ENCODE measurements at places on chromosomes 12 and 14. TPM values are rescaled to one million over a fixed set of nuclear protein-coding genes. Genes with fewer than 3 reads are reported as not detected.

GRCh38 chr12:22916815-22917214, 291.8 kb downstream of the ETNK1 start:
- no peak for DNase-seq

DNA sequence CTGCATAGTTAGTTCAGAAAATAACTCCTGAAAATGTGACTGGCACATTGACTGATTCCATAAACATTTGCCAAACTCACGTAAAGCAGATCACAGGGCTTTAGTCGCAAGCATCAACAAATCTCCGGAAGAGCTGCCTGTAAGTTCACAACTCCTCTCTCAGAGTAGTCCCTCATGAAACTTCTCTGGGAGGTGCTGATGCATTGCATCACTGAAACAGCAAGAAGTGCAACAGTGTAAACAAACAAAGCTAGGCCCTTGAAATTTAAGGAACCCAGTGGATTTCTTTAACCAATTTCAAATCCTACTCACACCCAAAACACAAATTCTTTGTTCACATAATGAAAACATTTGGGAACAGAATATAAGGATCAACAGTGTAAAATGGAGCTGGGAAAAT, 1691.7 kb upstream of the FLRT2 start:
- DNase-seq = no peak

Gene LRFN5
- total RNA-seq = 10.3 TPM

DNA sequence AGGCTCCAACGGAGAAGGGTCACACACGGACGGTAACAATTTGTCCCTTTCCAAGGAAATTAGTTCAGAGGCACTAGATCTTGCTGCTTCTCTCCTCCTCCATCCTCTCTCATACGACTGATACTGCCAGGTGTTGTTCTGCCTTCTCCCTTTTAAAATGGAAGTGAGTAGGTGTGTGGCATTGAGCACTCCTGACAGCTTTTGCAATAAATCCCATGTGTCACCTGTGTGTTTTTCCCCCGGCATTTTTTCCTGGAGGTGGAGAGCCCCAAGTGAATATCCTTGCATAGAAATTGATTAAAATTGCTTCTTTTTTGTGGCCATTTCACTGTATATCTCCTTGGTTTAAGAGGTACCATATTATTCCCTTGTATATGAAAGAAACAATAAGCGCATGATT, 26.2 kb upstream of the AKAP5 start:
- DNase-seq = no peak

- DNase-seq = peak; percentile 52
Observed at GRCh38 chr14:53900499-53900898, 56.1 kb downstream of the BMP4 start.

Gene ASCL1
- not detected for total RNA-seq

GRCh38 chr14:102430212-102430908, 67.6 kb downstream of the TECPR2 start:
- DNase-seq = no peak

- DNase-seq = no peak
Observed at GRCh38 chr12:56061982-56062381, 18.0 kb upstream of the ERBB3 start.

DNA sequence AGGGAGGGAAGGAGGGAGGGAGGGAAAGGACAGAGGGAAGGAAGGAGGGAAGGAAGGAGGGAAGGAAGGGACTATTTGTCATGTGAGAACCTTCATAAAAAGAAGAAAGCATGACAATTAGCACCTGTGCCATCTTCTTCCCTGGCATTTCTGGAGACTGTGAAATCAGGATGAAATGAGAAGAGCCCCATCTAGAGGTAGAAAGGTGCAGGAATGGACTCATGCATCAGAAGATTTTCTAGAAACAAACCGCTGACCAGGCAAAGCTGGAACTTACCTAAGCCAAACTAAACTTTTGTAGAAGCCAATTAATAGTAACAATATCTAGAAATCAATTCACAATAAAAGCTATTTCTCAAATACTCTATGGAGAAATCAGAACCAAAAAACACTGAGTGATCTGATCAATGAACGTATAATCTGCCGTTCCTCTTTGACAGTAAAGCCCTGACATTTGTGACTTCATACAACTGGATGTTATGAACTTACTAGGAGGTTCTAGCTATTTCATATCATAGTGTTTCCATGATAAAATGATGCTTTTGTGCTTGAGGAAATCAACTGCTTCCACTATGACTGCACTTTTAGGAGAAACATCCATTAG, 24.4 kb upstream of the CRACR2A start:
- no peak for DNase-seq

- no peak for DNase-seq
Observed at GRCh38 chr12:51922762-51923505, 15.6 kb downstream of the ACVRL1 start.

GRCh38 chr12:67254372-67255026, 14.7 kb upstream of the CAND1 start:
- DNase-seq = no peak

DNA sequence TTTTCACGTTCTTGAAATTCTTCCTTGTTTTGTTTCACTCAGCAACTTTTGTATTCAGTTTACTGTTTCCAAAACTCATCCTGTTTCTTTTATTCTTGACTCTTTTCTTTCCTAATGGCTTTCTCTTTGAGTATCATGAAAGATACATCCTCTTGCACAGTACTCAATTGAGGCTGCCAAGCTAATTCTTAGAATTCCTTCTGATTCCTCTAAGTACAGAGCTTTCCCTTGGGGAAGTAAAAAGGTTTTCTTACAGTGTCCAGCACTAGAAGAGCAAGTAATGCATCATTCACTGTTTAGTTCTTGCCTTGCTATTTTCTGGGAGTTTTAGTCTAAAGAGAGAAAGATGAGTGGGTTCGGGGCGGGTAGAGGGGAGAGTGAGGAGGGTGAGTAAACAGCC, 154.1 kb downstream of the NEDD1 start:
- no peak for DNase-seq

DNA sequence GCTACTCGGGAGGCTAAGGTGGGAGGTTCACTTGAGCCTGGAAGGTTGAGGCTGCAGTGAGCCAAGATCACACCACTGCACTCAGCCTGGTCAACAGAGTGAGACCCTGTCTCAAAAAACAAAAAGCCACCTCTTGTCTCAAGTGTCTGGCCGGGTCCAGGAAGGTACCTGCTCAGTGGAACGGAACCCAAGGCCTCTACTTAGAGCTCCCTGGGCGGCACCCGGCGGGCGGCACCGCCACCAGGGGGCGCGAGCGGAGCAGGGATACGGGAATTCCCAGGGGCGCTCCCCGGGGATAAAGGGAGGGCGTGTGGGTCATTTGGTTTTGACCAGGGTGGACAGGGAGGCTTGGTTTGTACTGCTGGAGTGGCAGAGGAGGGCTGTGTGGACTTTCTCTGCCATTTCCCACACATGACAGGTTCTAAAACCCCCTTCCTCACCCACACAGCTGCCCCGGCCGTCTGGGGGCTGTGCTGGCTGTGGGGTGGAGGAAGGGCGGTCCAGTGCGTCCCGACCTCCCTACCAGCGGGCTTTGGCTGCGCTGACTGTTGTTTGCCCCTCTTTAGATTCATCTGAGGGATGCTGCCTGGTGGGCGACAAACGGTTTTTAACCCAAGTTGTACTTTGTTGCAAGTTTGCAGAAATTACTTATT, 91.4 kb downstream of the SETD3 start:
- no peak for DNase-seq

DNA sequence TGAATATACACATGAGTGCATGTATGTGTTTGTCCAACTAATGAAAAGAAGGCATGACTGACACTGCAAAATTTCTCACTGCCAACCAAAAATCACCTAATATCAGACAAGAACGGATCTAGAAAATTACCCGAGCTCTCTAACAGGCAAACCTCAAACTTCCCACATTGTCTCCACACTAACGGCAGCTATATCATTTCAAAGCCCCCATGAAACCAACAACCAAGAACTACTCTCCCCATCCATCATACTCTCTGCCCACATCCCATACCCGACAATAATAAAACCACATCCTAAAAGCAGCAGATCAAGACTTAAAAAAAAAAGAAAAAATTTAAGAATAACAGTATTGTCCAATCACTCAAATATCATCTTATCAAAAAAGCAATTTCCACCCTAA, 227.1 kb downstream of the CEP128 start:
- no peak for DNase-seq

Gene RNASE3
- total RNA-seq = not detected

Gene FITM1
- 0.78 TPM for total RNA-seq

DNA sequence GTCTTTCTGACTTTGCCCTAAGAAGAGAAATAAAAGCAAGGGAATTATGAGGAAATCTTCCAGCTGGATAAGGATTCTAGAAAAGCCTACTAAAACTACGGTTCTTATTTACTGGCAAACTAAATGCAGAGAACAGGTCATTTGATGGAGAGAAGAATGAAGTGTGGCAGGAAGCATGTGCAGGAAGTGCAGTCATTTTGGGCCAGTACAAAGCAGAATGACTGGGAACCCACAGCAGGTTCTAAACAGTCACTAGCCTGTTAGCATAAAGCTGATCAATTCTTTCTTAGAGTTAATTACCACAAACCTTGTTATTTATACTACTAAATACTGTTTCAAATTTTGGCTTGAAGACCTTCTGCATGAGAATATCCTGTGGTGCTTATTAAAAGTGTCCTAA, 36.7 kb downstream of the CFAP54 start:
- DNase-seq = no peak

DNA sequence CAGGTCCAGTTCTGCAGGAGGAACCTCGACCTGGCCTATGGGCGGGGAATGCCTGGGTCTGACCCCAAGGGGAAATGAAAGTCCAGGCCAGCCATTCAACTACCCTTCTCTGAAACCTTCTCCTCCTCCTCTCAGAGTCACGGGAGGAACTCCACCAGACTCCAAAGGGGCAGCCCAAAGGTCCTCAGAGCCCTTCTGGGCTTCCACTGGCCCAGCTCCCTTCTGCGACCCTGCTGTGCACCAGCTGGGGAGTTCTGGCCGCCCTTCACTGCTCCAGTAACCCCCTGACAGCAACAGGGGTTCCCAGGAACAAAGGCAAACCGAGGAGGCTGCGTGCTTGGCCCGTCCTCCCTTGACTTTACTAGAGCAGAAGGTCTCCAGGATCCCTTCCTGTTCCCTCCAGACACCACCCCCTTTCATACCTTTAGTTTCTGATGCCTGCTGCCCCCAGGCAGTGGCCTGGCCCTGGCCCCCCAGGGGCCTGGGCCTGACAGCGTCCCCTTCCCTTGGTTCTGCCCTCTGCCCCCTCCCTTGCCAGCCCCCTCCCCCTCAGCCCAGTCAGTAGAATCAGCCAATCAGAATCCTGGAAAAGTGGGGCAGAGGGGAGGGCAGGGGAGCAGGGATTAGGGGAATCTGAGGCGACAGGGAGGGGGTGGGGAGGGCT, 850 bp upstream of the ZNF385A start:
- DNase-seq = no peak

Gene SSPN
- total RNA-seq = 54.4 TPM

DNA sequence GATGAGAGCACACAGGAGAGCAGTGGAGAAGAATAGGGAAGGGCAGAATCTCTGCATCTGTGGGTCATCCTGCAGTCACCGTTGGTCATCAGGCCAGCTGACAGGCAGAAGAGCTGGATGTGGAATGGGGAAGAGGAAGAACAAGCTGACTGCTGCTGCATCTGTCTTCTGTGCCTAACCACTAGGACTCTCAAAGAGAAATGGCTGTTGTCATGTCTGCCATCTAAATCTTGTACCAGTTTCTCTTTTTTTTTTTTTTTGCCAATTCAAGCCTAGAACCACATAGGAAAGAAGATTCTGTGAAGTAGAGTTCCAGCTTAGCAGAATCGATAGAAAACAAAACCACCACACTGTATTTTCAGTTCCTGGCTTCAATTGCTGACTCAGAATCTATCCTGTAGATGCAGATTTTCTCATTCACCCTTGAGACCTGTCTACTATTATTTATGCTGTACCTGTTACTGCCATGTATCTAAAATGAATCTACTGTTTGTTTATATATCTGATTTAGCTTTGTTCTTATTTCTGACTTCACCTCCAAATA, 421.9 kb upstream of the PRICKLE1 start:
- DNase-seq = no peak

DNA sequence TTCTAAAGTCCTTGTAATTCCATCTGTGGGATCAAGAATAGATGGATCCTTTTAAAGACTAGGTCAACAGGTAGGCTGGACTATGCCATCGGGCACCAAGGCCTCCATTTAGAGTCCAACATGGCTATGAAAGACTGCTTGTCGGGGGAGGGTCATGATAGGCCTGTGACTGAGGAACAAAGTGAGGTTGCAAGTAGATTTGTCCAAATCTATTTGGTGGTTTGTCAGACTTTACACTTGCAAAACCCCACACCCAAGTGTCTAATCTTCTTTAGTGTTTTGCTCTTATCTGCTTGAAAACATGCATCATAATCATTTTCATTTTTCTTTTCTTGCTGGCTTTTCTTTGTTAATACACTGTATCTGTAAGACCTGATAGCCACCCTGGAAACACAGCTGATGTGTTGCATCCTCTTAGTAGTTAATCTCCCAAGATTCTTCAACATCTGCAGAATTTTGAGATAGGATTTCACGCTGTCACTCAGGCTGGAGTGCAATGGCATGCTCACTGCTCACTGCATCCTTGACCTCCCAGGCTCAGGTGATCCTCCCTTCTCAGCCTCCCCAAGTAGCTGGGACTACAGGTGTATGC, 50.3 kb downstream of the TDP1 start:
- DNase-seq = no peak

DNA sequence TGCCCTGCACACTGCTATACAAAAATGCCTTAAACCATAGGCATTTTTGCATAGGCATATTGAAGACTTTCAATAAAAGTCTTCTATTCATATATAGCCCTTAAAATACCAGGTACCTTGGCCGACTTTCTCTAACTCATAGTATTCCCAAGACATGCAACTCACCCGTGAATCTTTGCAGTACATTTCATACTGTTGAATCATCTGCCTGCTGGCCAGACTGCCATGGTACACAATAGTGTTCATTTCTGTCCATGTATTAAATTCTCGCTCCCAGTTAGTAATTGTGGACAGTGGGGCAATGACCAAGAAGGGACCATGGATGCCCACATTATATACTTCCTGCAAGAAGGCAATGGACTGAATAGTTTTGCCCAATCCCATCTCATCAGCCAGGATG, 24.3 kb upstream of the SUPT16H start:
- no peak for DNase-seq

- no peak for DNase-seq
Observed at GRCh38 chr14:73722581-73722980, 8.4 kb upstream of the PNMA1 start.

Gene PTHLH
- 6.8 TPM for total RNA-seq

Gene CPNE6
- total RNA-seq = not detected

DNA sequence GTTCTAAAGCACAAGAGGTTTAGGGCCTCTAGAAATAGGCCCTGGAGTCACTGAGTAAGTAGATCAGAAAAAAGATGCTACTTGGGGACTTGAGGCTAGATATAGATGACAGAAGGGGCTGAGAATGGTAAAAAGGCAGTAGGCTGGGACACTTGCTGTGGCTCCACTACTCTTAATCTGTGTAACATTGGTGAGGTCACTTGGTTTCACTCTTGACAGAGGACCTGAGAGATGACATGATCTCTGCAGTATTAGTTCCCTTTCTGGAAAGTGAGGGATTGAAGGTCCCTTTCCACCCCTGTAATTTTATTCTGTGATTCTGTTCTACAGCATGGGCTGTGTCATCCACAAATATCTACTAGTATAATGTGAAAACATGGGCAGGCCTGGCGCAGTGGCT, 39.7 kb downstream of the MAPKAPK5 start:
- no peak for DNase-seq

- DNase-seq = no peak
Observed at GRCh38 chr14:60095231-60095630, 3.5 kb downstream of the PCNX4 start.
